ENCODE measurements at places on chromosomes 4 and X.

DNA sequence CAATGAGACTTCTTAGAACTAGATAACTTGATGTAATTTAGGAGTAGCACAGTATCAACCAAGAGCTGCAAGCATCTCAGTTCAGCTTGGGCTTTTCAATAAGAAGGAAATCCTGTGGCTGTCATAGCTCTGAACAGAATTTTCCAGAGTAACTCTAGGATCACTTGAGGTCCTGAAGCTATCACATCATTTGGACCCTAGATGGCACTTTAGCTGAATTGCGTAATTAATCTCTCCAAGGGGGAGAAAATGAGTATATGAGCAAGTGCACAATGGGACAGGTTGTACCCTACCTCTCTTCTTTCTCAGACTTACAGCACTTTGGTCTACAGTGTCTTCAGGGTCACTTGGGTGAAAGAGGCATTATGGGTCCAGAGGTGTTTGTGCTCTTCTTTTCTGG lies 45.2 kb downstream of the SLC4A4 start:
- DNase-seq: no peak

GRCh38 chr4:187469627-187470026 lies 525.9 kb upstream of the ZFP42 start:
- DNase-seq: no peak

GRCh38 chr4:78569306-78569821 lies 17.8 kb downstream of the ANXA3 start:
- DNase-seq: no peak

- DNase-seq: no peak
These were observed 57.6 kb upstream of the LGI2 start for GRCh38 chr4:25088093-25088952.

- no peak for DNase-seq
These were observed 609.5 kb upstream of the FAM241A start for GRCh38 chr4:111535792-111536191.

GRCh38 chr4:75637176-75637575 lies 6.8 kb upstream of the CDKL2 start:
- DNase-seq: no peak

DNA sequence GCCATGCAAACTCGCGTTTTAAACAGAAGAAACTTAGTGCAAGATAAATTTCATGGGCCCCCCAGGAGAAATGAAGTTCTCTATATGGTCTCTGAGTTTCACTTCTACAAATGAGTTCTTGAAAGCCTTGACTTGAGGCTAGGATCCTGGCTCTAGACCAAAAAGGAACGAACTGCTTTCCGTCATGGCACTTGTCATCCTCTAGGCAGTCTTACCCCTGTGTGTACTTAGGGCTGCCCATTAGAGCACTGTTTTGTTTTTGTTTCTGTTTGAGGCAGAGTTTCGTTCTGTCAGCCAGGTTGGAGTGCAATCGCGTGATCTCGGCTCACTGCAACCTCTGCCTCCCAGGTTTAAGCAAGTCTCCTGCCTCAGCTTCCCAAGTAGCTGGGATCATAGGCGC lies 29.0 kb downstream of the RNF4 start:
- DNase-seq: no peak

DNA sequence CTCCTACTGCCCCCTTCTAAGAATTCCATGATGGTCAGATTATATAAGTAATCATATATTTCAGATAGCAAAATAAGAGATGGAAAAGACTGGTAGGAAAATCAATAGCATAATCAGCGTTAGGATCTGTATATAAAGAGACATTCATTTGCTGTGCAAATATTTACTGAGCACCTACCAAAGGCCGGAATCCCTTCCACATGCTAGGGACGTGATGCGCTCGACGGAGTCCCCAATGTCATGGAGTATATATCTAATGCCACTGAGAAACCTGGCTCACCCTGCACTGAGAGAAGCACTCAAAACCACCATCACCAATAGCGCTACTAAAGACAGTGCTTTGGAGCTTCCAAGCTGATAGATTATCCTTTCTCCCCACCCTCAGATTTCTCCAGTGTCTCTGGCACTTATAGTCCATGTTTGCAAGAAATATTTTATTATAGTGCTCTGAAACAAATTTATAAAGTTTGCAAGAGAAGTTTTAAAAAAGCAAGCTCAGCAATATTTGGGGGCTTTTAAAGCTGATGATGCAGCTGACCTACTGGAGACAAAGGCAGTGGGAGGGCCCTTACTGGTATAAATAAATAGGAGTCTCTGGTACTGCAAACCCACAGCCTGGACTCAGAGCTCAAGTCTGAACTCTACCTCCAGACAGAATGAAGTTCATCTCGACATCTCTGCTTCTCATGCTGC lies at the start of gene CXCL13:
Gene CXCL13, plus strand, starts transcription at position 611 of the 693 bp plus-strand sequence. Its CDS starts 46 bp downstream, at position 657.
- no peak for DNase-seq

GRCh38 chrX:115373308-115373707 lies 83.8 kb downstream of the LUZP4 start:
- no peak for DNase-seq

DNA sequence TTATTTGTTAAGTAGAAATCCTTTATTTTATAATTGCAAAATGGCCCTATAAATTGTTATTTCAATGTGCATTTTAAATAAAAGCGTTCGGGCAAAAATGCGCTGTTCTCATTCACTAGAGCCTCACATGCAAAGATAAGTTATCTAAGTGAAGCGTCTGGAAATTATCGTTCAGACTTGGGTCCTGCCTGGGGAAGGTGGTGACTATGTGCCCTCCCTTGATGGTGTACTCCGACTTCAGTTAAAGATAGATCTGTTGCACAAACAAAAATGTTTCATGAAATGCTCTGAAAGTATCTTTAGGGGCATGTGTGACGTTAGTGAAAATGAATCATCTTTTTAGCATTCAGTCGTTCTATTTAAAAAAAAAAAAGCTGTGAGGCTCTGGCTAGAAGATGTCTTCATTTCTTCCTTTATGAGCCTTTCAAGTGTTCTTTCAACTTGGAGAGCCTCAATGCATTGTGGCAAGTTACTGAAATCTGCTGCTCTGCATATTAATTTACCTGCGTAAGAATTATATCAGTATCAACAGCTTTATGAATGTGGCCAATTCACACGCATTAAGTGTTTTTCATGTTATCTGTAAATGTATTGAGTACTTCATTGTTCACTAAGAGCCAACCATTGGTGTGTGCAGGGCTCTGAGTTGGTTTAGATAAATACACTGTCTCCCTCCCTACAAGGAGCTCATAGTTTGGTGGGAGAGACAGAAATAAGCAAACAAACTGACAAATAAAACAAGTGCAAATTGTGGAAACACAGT lies 83.0 kb downstream of the AFF1 start:
- no peak for DNase-seq

DNA sequence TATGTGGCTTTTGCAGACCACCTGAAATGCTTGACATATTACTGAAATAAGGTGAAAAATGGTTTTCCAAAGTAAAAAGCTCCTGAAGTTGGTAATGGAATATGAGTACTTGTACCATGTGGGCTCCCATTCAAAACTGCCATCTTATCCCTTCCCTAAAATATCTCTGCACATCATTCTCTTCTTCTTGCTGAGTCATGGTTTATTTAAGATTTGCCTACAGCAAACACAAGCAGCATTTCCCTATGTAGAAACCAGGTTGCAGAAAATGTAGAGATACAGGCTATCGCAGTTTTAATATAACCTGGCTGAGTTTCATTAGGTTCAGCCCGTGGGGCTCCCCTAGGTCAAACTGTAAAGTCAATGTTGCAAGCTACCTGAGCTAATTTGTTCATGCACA lies 270.1 kb downstream of the NLGN4X start:
- DNase-seq: no peak

- DNase-seq: no peak
These were observed 76.2 kb downstream of the ARHGEF9 start for GRCh38 chrX:63708801-63709200.

- DNase-seq: no peak
These were observed 170.9 kb upstream of the PCDH18 start for GRCh38 chr4:137703195-137703594.

- DNase-seq: no peak
These were observed 124.3 kb upstream of the DIPK2B start for GRCh38 chrX:45324941-45325340.

DNA sequence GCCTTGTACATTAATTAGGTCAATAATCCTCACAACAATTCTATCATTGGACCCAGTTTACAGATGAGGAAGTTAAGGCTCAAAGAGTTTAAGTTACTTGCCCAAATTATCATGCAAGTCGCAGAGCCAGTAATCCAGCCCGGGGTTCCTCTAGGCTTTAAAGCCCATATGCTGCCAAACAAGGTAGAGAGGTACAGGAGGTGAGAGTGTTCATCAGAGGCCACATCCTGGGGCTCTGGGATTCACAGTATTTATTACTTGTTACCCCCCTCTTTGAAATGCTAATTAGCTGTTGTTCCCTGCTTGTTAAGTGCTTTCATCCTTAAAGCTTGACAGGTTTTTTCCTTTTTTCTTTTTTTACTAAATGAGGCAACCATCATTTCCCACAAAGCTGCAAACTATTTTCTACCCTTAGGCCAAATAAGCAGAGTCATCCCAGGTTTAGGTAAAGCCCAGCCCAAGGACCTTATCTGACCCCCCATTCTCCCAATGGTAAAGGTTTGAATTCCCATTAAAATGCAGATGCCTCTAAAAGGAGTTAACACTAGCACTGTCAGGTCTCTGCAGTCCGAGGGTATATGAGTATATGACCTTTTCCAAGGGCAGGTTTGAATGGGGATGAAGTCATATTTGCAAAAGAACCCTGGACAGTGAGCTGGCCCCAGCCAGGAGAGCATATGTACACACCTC lies 150.3 kb downstream of the SOX3 start:
- no peak for DNase-seq

GRCh38 chr4:7169134-7169533 lies 23.2 kb upstream of the SORCS2 start:
- DNase-seq: peak; percentile 4

- DNase-seq: no peak
These were observed 15.9 kb downstream of the GPR82 start for GRCh38 chrX:41739871-41740270.

- DNase-seq: no peak
These were observed 56.4 kb upstream of the VEGFC start for GRCh38 chr4:176849076-176849475.

DNA sequence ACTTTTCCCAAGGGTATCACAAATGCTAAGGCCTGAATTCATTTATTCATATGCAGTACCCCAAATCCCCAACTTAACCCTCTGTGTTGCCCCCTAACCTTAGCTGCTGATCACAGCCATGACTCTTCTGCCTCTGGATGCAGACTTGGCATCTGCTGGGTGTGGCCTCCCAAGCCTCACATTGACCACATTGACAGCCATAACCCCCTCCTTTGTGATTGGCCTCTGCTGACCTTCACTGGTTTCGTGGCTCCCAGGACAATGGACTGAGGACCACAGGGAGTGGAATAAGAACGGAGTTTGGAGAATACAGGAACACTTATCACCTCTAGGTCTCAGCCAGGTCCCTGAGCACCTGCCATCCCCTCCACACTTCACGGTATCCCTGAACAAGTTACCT lies 123.6 kb upstream of the CPEB2 start:
- no peak for DNase-seq

DNA sequence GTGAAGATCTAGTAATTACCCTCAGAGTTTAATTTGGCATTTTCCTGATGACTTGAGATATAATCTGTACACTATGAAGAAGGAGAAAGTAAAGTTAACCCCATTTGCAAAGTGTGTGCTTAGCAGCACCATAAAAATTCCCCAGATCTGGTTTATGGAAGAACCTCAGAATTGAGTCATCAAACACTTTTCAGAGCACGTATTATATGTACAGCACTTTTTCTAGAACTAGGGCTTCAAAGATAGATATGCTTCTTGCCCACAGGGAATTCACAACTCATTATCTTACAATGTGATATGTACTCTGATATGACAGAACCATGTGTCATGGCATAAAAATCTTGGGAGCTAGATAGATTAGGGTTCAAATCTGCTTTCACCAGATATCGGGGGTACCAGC lies 150.9 kb downstream of the SLC10A7 start:
- no peak for DNase-seq

DNA sequence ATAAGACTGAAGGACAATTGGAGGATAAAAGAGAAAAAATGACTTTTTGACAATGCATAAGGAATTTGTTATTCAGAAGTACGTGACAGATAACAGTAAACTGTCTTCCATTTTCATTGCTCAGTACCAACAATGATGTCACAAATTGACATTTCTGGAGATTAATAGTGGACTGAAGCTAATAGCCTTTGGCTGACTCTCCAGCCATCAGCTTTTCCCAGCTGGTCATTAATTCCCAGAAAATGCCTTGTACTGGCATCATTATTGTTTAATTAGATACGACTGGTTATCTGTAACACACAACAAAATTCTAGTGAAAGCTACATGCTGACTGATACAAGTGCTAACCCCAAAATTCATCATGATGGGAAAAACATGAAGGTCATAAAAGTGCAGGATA lies 147.9 kb upstream of the FGF13 start:
- DNase-seq: no peak

GRCh38 chr4:145041378-145041777 lies 56.6 kb downstream of the ANAPC10 start:
- no peak for DNase-seq
